ENCODE measurements at places on chromosomes 2 and 18.

GRCh38 chr18:23586249-23587196, at the start of gene NPC1:
NPC1 (minus strand) TSS chr18:23586506; CDS start chr18:23586343, 163 bp downstream.
- DNase-seq: peak; percentile 84

- no peak for DNase-seq
These were observed 33.4 kb upstream of the TBR1 start for GRCh38 chr2:161382747-161383146.

DNA sequence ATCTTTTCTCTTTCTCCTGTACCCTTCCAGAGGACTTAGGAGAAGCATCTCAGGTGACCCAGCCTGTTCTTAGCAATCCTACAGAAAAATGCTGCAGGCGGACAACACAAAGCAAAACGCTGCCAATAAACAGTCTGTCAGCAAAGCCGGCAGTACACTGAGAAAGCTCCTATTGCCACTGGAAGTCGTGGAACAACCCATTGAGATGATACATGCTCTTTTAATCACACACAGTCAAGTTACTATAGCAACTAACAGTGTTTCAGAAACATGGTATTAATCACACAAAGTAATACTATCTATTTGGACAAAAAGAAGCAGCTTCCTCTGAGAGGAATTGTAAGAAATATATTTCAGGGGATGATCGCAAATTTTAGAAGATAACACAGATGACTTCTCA, 10.5 kb downstream of the CTLA4 start:
- no peak for DNase-seq

DNA sequence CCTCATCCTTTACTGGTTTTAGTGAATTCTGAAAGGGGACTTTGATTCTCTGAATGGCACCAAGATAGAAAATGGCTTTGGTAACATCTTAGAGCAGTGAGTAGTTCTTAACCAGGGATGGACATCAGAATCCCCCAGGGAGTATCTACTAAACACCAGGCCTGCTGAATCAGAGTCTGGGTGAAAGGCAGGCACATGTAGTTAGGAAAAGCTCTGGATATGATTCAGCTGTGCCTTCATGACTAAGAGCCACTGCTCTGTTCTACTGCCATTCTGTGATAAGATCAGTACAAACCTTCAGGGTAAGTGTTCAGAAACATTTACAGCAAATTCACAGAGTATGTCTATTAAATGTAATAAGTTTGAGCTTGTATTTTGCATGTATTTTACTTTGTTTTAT, 46.2 kb upstream of the B3GNT2 start:
- no peak for DNase-seq

- DNase-seq: no peak
These were observed 2.9 kb downstream of the TBR1 start for GRCh38 chr2:161418715-161419637.

GRCh38 chr2:10883801-10884478, 27.8 kb upstream of the KCNF1 start:
- DNase-seq: no peak

DNA sequence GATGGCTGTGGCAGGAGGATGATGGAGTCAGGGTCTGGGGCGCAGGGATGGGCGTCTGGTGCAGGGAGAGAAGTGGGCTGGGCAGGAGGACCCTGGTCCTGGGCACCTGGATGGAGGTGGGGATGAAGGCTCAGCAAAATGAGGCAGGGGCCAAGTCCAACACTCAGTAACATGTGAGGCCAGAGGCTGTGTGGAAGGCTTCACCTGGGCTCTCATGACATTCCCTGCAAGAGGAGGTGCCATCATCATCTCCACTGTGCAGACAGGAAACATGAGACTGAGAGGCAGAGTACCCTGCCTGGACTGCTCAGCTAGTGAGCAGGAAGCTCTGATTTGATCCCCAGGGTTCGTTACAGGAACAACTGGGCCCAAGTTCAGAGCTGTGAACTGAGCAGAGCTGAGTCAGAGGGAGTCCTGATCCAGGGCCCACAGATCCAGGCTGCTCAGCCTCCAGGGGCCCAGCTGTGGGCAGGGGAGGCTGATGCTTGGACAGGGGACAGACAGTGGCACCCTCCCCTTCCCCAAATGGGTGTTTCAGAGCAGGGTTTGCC, 36.9 kb downstream of the HJURP start:
- no peak for DNase-seq

DNA sequence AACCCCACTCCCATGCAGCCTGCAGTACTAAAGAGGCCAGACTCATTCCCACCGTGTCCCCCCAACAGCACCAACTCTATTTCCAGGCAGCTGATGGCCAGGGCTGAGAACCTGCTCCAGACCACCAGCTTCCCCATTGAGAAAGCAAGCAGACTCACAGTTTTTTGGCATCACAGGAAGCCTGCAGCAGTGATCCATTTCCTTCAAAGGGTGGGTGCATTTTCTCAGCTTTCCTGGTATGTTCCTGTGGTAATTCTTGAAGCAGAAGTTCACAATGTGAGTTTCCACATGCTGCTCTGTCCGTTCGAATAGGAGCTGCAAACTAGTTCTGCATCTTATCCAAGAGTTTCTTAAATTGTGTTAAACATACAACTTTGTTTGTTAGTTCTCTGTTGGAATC, 1249.6 kb upstream of the FAM98A start:
- no peak for DNase-seq

- no peak for DNase-seq
These were observed 33.4 kb downstream of the MFSD6 start for GRCh38 chr2:190441564-190441963.

- no peak for DNase-seq
These were observed 515.0 kb downstream of the TMEM182 start for GRCh38 chr2:103276869-103277268.

- no peak for DNase-seq
These were observed 48.5 kb downstream of the KCNIP3 start for GRCh38 chr2:95345563-95346230.

DNA sequence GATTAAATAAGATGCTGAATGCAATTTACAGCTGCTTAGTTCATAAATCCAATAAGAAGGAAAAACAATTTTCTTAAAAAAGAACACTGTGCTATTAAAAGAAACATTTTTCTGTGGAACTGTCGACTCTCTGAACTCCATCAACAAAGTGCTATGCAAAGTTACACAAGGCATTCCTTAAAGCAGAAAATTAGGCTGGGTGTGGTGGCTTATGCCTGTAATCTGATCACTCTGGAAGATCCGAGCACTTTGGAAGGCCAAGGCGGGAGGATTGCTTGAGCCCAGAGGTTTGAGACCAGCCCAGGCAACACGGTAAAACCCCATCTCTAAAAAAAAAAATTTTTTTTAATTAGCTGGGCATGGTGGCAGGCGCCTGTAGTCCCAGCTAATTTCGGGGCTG, 13.0 kb downstream of the MCM6 start:
- DNase-seq: no peak

GRCh38 chr2:118903551-118904479, 38.2 kb upstream of the MARCO start:
- DNase-seq: no peak

- DNase-seq: no peak
These were observed 101.7 kb upstream of the MSH2 start for GRCh38 chr2:47301277-47301618.

DNA sequence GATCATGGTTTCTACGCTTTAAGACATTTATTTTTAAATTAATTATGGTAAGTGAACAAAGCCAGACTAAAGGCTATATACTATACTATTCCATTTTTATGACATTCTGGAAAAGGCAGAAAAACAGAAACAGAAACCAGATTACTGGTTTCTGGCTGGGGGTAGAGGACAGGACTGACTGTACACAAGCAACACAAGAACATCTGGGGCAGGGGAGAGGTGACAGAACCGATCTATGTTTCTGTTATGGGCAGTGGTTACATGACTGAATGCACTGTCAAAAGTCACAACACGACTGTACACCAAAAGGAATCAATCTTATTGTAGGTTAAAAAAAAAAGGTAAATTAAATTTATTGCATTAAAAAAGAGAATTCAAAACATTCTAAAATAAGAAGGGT, 64.7 kb downstream of the PTPN2 start:
- DNase-seq: no peak

DNA sequence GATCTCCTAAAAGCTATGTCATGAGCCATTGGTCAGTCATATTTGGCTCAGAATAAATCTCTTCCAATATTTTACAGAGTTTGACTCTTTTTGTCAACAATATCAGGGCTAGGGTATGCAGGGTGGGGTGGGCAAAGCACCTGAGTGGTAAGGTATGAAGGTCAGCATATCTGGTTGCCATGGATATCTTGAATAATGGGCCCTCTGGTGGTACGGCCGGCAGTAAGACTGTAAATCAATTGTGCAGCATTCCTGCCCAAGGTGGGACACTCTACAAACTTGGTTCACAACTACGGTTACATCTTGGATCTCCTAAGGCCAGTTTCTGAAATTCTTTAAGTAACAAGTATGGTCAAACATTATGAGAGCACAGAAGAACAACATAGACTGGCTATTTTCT, 119.6 kb downstream of the SPOPL start:
- no peak for DNase-seq
